ENCODE measurements at places on chromosomes 7 and 10. TPM values are rescaled to one million over a fixed set of nuclear protein-coding genes. Genes with fewer than 3 reads are reported as not detected.
A peak's percentile ranks its signal among the peaks of the same experiment; 100 is the strongest.

- H3K27me3 ChIP-seq = no peaks in the 10 kb centered on the region
- H3K4me3 ChIP-seq = no peak overlapping the region
- no peak for DNase-seq
- H3K36me3 ChIP-seq = no peaks in the 10 kb centered on the region
These were observed 231.2 kb downstream of the SNX13 start for GRCh38 chr7:17709127-17709526.

- no peaks in the 10 kb centered on the region for H3K36me3 ChIP-seq
- DNase-seq = no peak
- no peak overlapping the region for H3K4me3 ChIP-seq
- no peak overlapping the region for H3K27ac ChIP-seq
- peaks cover under 1% of the 10 kb centered on the region for H3K4me1 ChIP-seq
- no peaks in the 10 kb centered on the region for H3K27me3 ChIP-seq
These were observed 130.8 kb downstream of the VIPR2 start for GRCh38 chr7:159013825-159014289.

DNA sequence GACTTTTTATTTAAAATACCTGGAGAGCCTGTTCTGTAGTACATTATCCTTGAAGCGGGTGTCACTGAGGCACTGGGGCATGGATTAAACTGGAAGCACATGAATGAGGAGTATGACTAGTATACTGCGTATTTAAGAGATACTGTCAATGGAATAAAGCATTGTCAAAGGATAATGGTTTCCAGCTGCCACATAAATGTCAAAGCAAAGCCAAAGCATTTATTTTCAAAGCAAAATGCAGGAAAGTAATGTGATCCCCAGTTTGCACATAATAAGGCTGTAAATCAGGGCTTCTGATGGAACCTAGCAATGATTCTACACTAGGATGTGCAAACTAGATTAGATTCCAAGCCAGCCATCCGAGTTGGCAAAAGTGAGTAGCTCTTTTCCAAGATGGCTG, 240.1 kb downstream of the POU6F2 start:
- no peaks in the 10 kb centered on the region for H3K4me1 ChIP-seq
- no peaks in the 10 kb centered on the region for H3K36me3 ChIP-seq
- no peaks in the 10 kb centered on the region for H3K27me3 ChIP-seq
- no peak for DNase-seq
- H3K4me3 ChIP-seq = no peak overlapping the region

DNA sequence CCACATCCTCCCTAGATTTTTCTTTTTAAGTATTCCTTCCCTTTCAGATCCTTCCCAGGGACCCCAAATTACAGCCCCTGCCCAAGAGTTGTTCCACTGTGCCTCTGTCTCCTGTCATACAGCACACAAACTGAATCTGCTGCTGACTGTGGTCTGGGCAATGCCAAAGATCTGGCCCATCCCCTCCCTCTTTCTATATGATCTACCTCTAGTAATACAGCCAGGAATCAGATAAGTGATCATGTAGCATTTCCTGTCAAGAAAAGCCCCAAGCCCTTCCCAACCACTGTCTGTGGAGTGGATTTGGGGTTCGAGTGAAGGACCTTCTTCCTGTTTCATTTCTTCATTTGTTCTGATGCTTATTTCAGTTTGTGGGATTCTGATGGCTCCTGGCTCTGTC, 6.7 kb downstream of the STX1A start:
- DNase-seq = no peak
- no peaks in the 10 kb centered on the region for H3K36me3 ChIP-seq
- H3K4me1 ChIP-seq = no peaks in the 10 kb centered on the region
- H3K4me3 ChIP-seq = no peak overlapping the region
- H3K27ac ChIP-seq = no peak overlapping the region
- H3K27me3 ChIP-seq = no peaks in the 10 kb centered on the region

GRCh38 chr7:112896026-112896601, 105.9 kb upstream of the TMEM168 start:
- H3K4me3 ChIP-seq = no peak overlapping the region
- no peaks in the 10 kb centered on the region for H3K36me3 ChIP-seq
- DNase-seq = no peak

DNA sequence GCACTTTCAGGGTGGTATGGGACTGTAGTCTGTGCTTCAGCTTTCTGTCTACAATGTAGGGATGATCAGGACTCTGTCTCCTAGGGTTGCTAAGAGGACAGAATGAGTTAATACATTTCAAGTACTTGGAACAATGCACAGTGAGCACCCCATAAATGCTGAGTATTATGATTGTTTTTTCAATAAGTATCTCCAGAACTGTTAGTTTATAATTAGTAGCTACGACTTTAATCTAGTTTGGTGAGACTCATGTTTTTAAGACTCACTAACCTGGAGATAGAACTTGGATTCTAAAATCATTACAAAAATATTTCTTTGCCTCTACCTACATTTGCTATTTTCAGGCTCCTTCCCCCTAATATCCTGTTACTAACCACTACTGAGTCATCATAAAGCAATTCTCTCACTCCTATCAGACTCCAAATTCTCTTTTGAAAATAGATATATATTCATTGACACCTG, 95.3 kb downstream of the CPED1 start:
- no peaks in the 10 kb centered on the region for H3K27me3 ChIP-seq
- no peak for DNase-seq
- peaks cover 18% of the 10 kb centered on the region for H3K4me1 ChIP-seq
- no peaks in the 10 kb centered on the region for H3K36me3 ChIP-seq
- peak overlapping the region; percentile 26 for H3K27ac ChIP-seq

GRCh38 chr10:100742076-100742771, 3.2 kb upstream of the PAX2 start:
- H3K4me1 ChIP-seq = no peaks in the 10 kb centered on the region
- H3K36me3 ChIP-seq = no peaks in the 10 kb centered on the region
- H3K27me3 ChIP-seq = no peaks in the 10 kb centered on the region
- H3K27ac ChIP-seq = no peak overlapping the region
- H3K4me3 ChIP-seq = no peak overlapping the region
- DNase-seq = no peak

DNA sequence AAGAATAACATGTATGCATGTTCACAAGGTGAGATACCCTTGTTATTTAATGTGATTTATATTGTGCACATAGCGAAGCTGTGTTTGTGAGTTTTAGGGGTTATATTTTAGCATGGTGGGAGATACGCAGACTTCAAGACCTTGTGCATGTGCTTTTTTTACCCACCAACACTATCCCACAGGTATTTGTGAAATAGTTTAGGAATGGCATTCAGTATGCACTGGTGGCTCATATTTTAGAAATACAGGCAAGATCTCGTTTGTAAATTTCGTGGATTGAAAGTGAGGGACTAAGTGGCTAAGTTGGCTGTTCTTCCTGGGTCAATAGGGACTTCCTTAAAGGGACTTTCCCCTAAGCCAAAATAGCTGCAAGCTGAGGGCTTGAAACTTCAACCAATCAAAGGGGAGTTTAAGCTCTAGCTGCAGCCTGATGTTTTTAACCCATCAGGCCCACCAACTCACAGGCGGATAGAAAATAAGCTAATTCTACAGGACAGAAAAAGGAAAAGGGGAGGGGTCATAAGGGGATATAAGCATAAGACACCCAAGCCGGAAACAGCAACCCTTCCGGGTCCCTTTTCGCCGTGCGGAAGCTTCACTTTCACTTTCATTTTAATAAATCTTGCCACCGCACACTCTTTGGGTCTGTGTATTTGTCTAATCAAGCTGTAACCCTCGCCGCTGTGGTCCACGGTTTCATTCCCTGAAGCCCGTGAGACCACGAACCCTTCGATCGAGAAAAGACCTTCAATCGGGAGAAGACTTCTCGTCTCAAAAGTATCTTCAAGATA, 291.0 kb downstream of the GPR158 start:
- no peaks in the 10 kb centered on the region for H3K27me3 ChIP-seq
- no peak overlapping the region for H3K27ac ChIP-seq
- H3K36me3 ChIP-seq = no peaks in the 10 kb centered on the region
- DNase-seq = no peak

- no peak overlapping the region for H3K27ac ChIP-seq
- no peaks in the 10 kb centered on the region for H3K4me1 ChIP-seq
- H3K4me3 ChIP-seq = no peak overlapping the region
- no peaks in the 10 kb centered on the region for H3K36me3 ChIP-seq
- no peaks in the 10 kb centered on the region for H3K27me3 ChIP-seq
These were observed 701.2 kb downstream of the AUTS2 start for GRCh38 chr7:70299472-70299807.

Gene ADAMTS14
- 2.4 TPM for total RNA-seq

Gene HOXA5
- 8.0 TPM for total RNA-seq

Gene TACR2
- total RNA-seq = not detected

Gene CCDC3
- total RNA-seq = 166 TPM

Gene ZRANB1
- 32.4 TPM for total RNA-seq

Gene NEURL1
- total RNA-seq = 0.16 TPM

Gene AKR1C3
- 36.2 TPM for total RNA-seq

Measured in aorta (tissue), 5 donors.